ENCODE measurements at places on chromosomes 12 and 14.

GRCh38 chr14:67528276-67528675 is 4.8 kb upstream of the PLEKHH1 start:
- no peak for DNase-seq

DNA sequence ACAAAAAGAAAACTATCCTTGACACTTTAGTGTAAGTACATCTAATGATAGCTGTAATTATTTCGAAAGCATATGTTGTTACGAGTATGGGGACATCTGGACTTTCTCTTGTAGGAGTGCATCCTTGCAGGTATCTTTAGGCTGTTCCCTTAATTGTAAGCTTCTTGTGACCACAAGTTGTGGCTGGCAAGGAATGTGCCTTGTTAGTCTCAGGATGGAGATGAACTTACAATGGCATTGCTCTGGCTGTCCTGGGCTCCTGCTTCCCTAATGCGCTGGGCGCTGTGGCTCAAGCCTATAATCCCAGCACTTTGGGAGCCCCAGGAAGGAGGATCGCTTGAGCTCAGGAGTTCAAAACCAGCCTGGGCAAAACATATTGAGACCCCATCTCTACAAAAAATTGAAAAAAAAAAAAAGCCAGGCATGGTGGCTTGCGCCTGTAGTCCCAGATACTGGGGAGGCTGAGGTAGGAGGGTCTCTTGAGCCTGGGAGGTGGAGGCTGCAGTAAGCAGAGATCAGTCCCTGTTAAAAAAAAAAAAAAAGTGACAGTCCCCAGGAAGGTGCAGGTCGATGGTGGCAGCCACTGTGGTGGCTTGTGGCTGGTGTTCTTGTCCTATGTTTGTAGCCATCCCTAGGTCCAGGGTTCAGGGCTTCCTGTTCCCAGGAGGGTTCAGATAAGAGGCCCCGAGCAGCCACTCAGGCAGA is 23.7 kb upstream of the PPP1R13B start:
- no peak for DNase-seq

DNA sequence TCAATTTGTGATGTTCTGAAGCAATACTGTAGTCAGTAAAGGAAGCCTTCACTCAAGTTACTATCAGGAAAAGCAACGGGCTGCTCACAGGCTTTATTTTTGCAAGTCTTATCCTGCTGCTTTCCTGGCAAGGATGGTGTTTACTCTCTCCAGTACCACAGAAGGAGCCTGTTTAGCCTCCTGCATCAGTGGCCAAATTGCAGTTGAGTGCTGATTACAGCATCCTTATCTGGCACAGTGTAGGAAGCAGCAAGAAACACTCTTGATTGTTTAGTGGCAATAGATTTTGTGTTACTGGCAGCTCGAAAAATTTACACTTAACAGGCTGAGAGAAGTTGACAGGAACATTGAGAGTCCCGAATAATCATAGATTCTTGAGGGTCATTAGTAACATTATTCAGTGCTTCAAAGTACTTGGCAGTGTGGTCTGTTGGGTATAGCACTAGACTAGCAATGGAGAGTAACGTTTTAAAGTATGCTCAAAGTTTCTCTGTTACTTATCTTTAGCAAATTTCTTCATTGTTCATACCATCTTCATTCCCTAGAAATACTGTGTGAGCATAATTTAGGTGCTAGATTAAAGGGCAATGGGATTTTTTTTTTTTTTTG is 11.7 kb downstream of the TULP3 start:
- no peak for DNase-seq

- no peak for DNase-seq
Measured at GRCh38 chr12:111558107-111558376, 41.1 kb downstream of the ATXN2 start.

DNA sequence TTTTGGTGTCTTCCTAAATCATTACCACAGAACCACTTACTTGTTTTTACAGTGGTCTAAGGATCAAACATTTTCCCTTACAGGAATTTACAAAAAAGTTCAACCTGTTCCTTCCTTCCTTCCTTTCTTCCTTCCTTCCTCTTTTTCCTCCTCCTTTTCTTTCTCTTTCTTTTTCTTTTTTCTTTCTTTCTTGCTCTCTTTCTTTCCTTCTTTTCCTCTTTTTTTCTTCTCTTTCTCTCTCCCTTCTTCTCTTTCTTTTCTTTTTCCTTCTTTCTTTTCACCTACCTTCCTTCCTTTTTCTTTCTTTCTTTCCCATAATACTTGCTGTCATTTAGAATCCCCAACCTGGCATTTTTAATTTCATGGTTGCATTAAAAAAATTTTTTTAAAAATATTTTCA is 59.2 kb upstream of the PPP4R3A start:
- no peak for DNase-seq

GRCh38 chr12:116122628-116123027 is 154.9 kb downstream of the MED13L start:
- no peak for DNase-seq

DNA sequence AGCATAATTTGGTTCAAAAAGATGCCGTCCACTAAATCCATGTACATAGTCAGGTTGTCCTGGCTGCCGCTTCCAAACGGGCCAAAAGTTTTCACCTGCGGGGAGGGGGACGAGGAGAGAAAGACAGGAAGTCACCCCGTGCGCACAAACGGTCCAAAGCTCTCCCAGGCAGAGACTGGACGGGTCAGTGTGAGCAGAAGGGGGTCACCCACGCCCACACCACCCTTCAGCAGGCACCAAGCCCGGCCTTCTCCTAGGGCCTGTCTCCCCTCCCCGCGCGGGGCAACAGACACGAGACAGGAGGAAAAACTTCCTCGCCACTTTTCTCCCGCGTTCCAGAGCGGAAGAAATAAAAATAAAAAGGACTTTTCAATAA is 888 bp downstream of the CCDC88C start:
- DNase-seq, result no peak

DNA sequence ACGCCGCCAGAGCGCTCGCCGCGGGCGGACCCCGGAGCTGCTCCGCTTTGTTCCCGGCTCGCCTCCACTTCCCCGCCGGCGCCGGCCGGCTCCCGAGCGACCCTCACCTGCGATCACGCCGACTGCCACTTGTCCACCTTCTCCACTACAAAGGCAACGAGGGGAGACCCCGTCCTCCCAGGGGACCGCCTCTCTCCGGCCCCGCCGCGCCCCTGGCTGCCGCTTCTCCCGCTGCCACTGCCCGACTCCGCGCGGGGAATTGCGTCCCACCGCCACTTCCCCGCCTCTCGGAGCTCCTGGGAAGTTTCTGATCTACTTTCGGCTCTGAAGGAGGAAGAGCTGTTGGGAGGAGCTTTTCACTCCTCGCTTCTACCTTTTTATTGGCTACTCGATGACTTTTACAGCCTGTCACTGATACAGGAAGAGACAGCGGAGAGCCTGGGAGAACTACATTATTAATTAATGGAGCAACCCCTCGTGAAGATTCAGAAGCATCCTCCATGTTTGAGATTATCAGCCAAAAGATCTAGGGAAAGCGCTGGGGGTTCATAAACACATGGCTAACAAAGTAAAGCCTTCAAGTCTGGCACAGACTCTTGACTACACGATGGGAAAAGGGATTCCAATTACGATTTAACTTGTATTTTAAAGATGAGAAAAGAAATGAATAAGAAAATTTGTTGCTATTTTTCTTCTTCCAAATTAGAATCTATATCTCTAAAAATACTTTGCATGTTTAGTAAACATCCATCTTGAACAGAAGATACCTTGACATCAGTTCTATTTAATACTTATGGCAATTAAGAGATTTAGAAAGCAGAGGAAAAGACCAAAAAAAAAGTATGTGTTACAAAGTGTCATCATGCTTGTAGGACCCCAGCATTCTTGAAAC is at the start of gene BAZ1A:
BAZ1A (minus strand) TSS at position 330 of the 892 bp plus-strand sequence. CDS start 756 bp downstream, outside the sequence.
- DNase-seq, result peak; percentile 76

GRCh38 chr12:121096199-121096798 is 36.4 kb upstream of the P2RX7 start:
- no peak for DNase-seq

- peak; percentile 88 for DNase-seq
Measured at GRCh38 chr12:55720071-55720564, at the start of gene RDH5. Gene RDH5, plus strand, starts transcription at chr12:55720393. Its CDS starts 792 bp downstream, at chr12:55721185.

DNA sequence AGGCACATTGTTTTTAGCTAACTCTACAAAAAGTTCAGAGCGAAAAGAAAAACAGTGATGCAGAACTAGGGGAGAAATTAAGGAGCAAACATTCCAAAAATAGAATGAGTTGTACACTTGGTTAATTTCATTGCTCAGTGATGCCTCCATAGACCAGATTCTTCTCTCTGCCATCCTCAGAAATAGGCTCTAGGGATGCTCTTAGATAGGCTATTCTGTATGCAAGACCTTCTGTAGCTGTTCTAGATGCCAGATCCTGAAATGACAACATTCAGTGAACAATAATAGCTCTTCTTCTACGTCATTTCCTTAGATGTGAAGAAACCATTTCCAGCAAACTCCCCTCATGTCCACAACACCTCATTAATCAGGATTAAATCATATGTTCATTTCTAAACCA is 466.3 kb downstream of the DIO2 start:
- no peak for DNase-seq

GRCh38 chr12:1935242-1935641 is 16.8 kb upstream of the CACNA2D4 start:
- DNase-seq, result no peak

DNA sequence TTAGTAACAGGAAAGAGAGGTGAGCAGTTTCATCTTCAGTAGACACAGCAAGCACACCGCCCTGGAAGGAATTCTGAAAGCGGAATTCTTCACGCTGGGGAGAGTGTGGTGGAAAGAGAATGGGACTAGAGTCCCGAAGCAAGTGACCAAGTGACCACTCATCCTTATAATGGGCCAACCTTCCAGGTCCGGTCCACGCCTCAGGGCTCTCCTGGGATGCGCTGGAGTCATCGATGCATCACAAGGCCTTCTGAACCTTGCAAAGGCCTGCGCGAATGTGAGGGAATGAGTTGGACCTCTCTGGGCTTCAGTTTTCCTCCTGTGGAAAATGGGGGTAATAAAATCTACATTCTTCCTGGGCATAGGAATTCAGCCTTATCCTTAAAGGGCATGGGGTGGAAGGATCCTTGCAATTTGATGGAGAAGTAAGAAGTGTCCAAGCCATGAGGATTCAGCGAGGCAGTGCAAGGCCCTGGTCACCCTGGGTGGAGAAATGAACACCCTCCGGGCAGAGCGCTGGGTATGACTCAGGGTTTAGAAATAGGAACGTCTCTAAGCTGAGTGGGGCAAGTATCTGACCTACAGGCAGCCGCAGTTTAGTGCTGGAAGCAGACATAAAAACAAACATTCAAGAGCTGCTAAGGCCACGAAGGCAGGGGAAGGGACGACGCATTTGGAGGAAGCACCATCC is 97.7 kb downstream of the SETD3 start:
- no peak for DNase-seq

Measured in femur (tissue), 1 donor.